ENCODE measurements at places on chromosomes 13 and 19.

DNA sequence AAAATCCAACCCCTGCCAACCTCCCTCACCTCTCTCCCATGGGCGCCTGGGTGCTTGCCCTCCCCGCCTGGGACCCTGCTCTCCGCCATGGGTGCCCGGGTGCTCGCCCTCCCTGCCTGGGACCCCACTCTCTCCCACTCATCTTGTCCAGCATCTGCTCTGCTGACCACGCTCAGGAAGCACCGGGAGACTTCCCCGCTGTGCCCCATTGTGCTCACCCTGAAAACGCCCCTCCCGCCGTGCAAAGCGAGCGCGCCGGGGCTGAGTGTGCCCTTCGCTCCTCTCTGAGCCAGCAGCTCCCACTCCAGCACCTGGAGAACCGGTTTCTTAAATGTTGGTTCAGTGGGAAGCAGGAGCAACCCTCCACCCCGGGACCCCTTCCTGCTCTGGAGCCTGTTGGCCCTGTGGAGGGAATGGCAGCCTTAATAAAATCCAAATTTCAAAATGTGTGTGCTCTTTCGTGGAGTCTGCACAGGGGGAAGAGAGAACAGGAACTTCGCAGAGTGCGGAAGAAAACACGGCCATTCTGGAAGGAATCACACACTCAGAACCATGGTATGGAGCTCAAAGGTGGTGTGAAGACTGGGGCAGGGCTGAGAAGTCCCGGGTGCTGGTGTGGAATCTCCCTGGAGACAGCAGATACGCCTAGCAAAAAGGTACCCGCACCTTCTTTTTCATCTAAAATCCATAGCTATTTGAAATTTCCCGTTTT, 23.1 kb upstream of the CDC16 start:
- no peak for DNase-seq

- DNase-seq = peak; percentile 65
These were observed 24.5 kb downstream of the PPP5C start for GRCh38 chr19:46371371-46371901.

DNA sequence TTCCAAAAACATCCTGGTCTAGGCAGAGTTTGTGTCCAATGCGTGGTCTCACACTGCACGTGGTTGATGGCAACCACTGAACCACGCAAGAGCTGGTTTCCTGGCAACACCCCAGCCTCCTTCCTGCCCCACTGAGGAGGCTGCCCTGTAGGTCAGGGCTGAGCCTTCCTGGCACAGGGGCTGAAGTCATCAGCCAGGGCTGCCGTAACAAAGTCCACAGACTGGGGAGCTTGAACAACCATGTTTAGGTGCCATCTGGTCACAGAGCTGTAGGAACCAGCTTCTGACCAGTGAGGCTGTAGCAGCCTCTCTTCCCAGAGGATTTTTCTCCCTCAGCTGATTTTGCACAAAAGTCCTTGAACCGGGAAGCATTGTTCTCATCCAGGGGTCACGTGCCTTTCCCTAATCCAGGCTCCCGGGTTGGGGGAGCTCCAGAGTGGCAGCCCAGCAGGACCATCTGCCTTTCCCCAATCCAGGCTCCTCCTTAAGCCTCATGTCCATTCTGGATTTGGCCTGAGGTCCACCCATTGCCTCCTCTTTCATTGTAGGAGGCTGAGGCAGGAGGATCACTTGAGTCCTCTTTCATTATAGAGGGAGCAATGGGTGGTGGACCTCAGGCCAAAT, 53.9 kb downstream of the CHST8 start:
- no peak for DNase-seq

GRCh38 chr13:51420681-51421490, 31.9 kb downstream of the INTS6 start:
- no peak for DNase-seq

DNA sequence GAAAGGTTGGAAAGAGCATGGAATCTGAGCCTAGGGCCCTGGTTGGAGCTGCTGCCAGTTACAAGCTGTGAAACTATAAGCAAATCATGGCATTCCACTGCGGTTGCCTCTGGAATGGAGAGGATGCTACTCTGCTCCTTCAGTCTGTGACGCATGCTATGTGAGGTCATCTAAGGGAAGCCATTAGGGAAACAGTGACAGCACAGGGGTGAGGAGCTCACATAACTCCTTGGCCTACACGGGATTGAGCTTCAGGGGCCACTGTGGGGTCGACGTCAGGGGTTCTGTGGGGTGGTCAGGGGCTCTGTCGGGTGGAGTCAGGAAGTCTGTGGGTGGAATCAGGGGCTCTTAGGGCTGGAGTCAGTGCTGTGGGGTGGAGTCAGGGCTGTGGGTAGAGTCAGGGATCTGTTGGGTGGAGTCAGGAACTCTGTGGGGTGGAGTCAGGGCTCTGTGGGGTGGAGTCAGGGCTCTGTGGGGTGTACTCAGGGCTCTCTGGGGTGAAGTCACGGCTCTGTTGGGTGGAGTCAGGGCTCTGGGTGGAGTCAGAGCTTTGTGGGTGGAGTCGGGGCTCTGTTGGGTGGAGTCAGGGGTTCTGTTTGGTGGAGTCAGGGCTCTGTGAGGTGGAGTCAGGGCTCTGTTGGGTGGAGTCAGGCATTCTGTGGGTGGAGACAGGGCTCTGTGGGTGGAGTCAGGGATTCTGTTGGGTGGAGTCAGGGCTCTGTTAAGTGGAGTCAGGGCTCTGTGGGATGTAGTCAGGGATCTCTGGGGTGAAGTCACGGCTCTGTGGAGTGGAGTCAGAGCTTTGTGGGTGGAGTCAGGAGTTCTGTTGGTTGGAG, 35.8 kb upstream of the MEDAG start:
- peak; percentile 56 for DNase-seq

DNA sequence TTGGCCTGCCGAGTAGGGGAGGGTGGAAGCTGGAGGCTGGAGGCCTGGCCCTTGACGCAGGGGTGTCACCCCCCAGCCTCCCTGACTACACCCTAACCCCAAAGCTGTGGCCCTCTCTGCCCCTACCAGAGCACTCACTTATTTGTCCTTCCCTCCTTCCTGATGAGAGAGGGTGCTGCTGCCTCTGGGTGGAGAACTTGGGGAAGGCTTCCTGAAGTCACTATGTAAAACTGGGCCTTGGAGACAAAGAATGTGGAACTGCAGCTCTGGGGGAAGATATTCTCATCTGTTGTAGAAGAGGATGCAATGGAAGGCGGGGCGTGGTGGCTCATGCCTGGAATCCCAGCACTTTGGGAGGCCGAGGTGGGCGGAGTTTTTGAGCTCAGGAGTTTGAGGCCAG, 485.2 kb downstream of the ZNF536 start:
- no peak for DNase-seq

- peak; percentile 42 for DNase-seq
These were observed 1.1 kb downstream of the ADAMTS10 start for GRCh38 chr19:8609279-8610040.

- no peak for DNase-seq
These were observed 272.0 kb downstream of the UQCRFS1 start for GRCh38 chr19:28940751-28941500.

GRCh38 chr13:48006396-48006795, 5.3 kb upstream of the SUCLA2 start:
- DNase-seq = no peak

DNA sequence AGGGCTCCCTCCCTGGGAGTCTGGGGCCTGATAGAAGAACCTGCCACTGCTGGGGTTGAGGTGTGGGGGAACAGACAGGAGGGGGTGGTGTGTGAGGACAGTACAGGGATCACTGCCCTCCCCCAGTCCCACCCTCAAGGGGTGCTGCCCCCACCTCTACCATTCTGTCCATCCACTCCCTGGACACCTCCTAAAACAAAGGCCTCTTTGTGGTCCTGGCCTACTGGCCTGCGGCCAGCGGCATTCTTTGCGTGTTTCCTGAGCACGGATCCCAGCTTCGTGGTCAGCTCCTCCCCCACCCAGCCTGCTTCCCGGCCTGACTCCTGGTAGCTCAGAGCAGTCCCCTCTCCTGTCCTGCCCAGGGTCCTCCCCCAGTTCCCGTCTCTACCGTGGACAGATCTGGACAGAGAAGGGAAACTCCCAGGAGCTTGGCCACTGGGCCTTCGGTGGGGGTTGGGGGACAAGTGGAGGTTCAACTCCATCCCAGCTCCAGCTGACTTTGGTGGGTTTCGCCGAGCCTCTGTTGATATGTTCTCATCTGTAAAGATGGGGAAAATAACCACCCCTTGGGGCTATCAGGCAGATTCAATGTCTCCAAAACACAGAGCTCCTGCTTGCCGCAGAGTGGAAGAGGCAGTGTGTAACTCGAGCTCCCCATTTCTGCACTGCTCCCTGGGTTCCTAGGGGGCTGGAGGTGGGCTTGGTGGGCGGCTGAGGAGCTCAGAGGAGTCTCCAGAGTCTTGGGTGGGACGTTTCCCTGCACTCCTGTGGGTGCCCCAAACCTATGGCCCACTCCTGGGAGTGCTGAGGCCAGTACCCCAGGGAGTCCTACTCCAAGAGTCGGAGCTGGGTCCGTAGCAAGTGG, 48.7 kb downstream of the LYL1 start:
- no peak for DNase-seq
